Activated CD8-positive, alpha-beta T cell treated with anti-CD3 and anti-CD28 coated beads, Interleukin-2, amount 10 ng/mL, durations not matched to agents 7 days and 5 days (primary cell): ENCODE measurements at places on chromosomes 16 and 17.

- no peak for DNase-seq
These were observed 20.1 kb downstream of the COX11 start for GRCh38 chr17:54948380-54948779.

DNA sequence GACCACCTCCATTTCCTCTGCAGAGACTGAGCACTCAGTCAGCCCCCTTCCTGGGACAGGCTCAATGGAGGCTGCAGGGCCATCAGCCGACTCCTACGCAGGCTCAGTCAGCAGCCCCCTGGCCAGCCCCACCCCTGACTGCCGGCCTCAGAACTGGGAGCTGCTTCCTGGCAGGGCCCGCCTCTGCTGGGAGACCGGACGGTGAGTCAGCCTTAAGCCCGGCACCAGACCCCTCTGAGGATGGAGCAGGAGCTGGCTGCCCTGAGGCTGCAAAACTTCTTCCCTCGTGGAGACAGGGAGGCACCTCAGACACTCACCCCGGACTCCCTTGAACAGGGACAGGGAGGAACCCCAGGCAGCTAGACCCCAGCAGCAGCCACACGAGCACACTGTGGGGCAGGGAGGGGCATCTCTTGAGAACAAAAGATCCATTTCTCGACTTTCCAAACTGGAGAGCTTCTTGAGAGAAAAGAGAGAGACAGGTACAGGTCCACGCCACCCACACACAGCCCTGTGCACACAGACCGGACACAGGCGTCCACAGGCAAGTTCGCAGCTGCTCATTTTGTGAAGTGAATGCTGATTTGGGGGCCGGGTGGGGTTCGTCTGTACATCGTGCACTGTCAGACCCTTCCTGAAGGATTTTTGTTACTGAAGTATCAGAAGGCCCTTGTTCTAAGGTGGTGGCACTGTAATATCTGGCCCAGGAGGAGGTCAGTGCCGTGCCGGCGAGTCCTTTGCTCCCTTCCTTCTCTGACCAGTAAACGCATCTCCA, 1.3 kb upstream of the TUBB3 start:
- peak; percentile 47 for DNase-seq

DNA sequence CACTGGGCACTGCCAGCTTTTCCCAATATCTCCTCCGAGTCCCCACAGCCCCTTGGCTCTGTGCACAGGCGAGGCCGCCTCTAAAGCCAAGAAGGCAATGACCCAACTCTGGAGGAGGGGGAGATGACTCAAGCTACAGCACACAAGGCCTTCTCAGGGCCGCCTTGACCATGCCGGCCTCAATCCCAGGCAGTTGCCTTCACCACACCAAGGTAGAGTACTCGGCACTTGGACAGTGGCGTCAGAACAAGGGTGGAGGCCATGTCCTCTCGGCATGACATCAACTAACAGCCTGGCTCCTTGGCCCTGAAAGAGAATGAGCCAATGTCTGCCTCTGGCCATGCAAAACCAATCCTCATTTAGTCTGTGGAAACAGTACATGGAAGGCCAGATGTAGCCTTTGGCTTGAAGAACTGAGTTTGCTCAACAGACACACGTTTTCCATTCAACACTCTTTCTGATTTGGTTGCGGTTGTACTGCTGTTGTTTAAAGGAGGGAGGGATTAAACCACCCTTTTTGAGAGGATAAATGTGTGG, 139.6 kb downstream of the XYLT1 start:
- no peak for DNase-seq

DNA sequence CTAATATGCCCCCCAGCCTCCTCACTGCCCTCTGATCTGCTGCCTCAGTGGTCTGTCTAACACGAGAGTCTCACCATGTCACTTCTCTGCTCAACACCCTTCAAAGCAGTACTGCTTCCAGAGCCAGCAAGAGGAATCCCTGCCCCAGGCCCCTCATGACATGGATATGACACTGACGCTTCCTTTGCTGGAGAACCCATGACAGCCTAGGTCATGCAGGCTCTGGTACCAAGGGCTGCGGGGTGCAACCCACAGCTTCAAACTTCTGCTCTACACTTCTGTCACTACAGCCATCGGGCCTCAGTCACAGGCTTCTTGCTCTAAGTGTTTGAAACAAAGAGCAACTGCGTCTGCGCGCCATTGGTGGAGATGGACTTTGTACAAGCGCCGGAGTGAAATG, 32.6 kb upstream of the DLX4 start:
- no peak for DNase-seq

- DNase-seq = no peak
These were observed 60.7 kb downstream of the OR1D5 start for GRCh38 chr17:3002538-3003295.

DNA sequence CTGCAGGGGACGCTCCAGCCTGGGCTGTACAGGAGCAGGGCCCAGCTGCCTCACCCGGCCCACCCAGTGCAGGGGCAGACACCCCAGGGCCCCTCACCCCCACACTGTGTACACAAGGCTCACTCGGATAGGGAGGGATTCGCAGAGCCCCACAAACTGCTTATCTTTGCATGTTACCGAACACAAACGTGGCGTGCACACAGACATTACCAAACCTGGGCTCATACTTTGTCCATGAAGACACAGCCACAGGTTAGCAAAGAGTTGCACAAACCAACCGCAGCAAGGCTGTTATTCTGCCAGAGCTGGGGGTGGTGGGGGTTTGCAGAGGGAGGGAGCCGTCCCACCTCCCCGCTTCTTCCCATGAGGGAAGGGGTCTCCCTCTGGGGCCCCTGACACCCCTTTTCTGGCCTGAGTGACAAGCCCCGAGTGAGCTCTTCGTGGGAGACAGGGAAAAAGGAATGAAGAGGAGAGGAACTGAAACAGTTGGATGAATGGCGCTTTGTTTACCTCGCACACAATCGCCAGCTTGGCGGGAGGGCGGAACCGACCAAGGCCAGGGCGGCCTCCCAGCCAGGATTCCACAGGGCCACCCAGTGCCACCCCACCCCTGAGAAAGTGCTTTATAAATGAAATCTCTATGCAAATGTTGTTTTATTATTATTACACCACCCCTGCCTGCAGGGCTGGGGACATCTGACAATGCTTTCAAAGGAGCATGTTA, 434 bp upstream of the CPSF4L start:
- no peak for DNase-seq

DNA sequence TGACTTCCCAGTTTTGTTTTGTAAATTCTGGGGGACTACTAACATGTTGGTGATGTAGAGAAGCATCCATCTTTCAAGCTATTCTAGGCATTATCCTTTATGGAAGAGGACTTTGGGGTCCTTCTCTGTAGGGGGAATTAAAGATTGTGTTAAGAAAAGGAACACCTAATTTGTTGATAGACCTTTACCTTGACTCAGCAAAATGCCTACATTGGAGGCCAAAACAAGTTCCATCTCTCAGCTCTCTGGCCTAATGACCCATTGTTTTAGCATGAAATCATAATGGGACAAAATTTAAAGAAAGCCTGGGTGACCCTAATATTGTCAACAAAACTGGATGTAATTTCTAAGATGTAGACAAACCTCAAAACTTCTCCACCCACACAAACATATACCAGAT, 465.3 kb upstream of the SOX9 start:
- no peak for DNase-seq

DNA sequence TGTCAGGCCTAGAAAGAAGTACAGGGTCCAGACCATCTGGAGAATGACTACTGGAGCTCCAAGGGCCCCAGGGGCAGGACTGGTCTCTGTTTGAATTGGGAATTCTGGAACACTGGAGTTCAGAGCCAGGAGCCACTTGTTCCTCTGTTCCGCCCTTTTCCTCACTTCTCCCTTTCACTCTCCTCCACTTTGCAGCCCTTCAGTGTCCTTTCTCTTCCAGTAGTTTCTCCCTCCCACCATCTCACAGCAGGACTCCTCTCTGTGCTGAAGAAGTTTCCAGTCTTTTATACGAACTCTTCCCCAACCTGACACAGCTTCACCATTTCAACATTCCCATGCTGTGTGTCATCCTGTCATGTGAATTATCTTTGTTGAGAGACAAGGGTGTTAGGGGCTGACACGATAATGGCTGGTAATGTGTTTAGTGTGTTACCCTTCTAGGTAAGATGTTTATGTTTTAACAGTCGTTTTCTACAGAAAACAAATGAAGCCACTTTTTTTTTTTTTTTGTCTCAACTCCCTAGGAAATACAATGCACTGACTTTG, 180.3 kb upstream of the MYOCD start:
- DNase-seq = no peak

- DNase-seq = no peak
These were observed 54.4 kb upstream of the PABPN1L start for GRCh38 chr16:88920618-88921590.

DNA sequence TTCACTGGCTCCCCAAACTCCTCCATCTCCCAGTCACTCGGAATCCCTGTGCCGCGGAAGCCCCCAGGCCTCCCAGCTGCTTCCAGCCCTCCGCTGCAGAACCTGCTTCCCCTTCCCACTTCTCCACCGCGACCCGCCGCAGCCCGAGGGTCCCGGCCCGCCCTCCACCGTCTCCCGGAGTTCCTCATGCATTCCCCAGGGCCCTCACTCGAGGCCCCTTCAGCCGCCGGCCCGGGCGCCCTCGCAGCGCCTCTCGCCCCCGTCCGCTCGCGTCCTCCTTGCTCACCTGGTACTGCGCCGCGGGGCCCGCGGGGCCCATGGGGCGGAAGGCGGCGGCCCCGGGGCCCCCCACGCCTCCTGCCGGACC, 329 bp downstream of the SMARCD2 start:
- DNase-seq = no peak

- DNase-seq = no peak
These were observed 151.1 kb upstream of the NOL11 start for GRCh38 chr17:67566656-67567055.

- peak; percentile 74 for DNase-seq
These were observed 11.2 kb downstream of the ENPP7 start for GRCh38 chr17:79741751-79742588.

- no peak for DNase-seq
These were observed 97.1 kb downstream of the TMEM100 start for GRCh38 chr17:55625521-55625920.

- DNase-seq = no peak
These were observed 10.7 kb downstream of the UTP4 start for GRCh38 chr16:69143116-69143515.

GRCh38 chr17:36857698-36858097, 79.6 kb upstream of the LHX1 start:
- DNase-seq = no peak

GRCh38 chr17:29524692-29525091, 42.1 kb downstream of the ABHD15 start:
- DNase-seq = no peak

- DNase-seq = no peak
These were observed 2.6 kb upstream of the HPR start for GRCh38 chr16:72060405-72060804.

DNA sequence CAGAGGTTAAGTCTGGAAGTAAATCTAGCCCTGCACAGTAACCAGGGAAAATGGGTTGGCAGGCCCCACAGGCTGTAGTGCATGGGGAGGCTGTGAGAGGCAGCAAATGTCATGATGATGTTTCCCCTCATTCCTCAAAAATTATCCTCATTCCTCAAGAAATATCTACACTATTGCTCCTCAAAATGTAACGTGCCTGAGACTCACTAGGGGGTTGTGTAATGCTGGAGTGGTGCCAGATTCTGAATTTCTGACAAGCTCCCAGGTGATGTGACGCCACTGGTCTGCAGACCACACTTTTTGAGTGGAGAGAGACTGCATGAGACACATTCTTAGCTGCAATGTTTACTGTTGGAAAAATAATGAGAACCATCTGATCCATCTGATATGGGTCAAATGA, 1.2 kb upstream of the MPP3 start:
- no peak for DNase-seq

DNA sequence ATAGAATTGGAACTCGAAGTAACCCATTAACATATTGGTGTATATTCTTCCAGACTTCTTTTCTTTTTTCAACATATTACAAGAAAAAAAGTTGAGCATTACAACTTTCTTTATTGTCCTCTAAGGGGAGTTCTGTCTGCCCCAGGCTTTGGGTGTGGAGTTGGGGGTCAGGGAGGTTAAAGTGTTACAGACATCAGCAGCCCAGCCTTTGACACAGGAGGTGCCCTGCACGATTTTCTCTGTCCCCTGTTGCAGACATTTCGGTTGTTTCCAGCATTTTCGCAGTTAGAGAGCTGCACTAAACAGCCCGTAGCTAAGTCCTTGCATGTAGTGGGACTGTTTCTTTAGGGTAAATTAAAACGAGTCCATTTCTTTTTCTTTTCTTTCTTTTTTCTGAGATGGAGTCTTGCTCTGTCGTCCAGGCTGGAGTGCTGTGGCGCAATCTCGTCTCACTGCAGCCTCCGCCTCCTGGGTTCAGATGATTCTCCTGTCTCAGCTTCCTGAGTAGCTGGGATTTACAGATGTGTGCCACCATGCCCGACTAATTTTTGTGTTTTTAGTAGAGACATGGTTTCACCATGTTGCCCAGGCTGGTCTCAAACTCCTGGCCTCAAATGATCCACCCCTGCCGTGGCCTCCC, 13.4 kb upstream of the ADCY7 start:
- DNase-seq = peak; percentile 16

GRCh38 chr17:2024572-2025219, 438 bp downstream of the RTN4RL1 start:
- no peak for DNase-seq

DNA sequence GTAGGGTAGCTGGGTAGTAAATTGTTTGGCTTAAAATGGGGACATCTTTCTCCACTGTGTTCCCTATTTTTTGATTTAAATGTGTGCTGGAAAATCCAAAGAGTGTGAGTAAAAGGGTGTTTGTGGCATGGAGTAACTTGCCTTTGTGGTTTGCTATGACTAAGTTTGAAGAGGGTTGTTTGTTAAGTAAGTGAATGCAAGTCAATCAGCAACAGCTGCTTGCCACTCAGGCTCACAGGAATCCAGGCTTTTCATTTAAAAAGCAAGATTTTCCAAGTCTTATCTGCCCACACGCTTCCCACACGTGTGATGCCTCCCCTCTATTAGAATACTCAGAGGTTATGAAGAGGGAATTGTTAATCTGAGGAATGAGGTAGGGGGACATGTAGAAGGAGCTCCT, 847.7 kb upstream of the RBFOX1 start:
- DNase-seq = no peak

GRCh38 chr17:57994436-57994835, 6.4 kb upstream of the VEZF1 start:
- DNase-seq = no peak

DNA sequence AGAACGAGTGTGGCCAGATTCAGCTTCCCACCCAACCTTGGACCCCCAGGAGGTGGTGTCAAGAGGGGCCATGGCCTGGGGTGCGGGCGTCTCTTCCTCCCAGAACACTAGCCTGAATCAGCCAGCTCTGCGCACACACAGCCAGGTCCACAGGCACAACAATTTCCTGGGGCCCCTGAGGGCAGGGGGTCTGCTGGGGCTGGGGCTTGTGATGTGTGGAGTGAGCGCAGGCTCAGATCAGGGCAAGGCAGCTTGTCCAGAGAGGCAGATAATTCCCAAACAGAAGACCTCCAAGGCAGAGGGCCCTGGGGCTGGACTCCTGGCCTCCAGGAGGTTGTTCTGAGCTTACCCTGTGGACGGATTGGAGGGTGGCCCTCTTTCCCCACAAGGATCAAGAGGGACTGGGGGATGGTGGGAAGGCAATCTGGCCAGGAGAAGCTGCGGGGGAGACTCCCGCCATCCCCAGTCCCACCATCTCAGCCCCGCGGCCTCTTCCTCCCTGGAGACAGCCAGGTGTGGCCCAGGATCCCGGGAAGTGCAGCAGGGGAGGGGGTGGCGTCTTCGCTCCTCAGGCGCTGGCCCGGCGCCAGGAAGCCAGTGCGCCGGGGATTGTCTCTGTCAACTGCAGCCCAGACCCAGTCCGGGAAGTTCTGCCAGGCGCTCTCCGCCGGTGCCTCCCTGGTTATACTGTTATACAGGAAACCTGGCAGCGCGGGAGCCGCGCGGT, 52.0 kb upstream of the AMZ2 start:
- peak; percentile 15 for DNase-seq
